ENCODE measurements at places on chromosomes 11 and 22.
A peak's percentile ranks its signal among the peaks of the same experiment; 100 is the strongest.

GRCh38 chr11:117413616-117414015 is 86.0 kb downstream of the CEP164 start:
- DNase-seq: no peak

DNA sequence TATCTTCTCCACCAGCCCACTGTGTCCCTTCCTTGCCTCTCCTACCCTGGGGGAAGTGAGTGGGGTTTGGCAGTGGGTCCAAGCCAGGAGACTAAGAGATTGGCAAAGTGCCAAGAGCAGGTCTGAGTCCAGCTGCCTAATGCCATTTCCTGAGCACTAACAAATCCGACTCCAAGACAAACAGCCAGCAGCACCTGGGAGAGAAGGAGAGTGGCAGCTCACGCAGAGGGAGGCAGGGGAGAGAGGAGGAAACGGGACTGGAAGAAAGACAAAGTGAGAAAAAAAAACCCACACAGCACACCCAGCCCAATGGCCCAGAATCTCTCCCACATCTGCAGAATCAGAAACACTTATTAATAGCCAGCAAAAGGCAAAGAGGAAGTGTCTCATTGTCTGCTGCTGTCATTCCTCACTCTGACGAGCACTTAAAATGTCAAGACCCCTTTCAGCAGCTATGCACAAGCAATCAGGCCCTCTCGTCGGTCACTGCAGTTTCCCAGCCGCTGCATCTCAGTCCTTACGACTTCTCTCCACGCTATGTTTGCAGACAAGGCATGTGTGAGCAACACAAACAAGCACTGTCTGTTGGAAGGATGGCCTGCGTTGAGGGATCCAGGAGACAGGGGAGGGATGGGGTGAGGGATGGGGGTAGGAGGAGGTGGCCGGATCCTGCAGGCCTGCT is 558.4 kb upstream of the CADM1 start:
- DNase-seq: peak; percentile 92

GRCh38 chr11:46306296-46306853 is 28.9 kb downstream of the CREB3L1 start:
- no peak for DNase-seq

DNA sequence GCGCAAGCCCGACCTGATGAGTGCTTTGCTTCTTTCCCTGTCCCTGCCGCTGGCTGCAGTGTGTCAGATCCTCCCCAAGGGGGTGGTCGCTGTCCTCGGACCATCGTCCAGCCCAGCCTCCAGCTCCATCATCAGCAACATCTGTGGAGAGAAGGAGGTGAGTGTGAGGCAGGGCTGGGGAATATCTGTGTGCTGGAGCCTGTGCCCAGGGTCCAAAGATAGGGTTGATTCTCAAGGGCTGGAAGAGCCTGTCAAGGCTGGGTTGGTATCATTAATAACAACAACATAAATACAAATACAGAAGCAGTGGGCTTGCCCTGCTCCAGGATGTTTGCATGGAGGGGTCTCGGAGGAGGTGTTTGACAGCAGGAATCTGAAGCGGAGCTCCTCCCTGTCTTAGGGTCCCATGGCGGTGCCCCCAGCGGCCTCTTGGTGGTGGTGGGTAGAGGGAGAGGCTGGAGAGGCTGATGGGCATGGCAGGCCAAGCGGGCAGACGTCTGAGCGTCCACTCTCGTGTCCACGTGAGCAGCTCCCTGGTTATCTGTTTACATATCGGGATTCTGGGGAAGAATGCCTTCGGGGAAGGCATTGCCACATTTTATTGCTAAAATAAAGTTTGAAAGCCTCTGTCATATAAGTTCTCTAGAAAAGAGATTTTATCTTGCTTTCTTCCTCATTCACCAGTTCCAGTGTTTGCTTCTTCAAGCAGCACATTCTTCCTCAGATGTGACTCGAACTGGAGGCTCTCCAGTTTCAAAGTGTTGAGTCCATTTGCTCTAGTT is 208.4 kb upstream of the TBCEL start:
- no peak for DNase-seq

- no peak for DNase-seq
Measured at GRCh38 chr11:32953700-32954099, 61.1 kb downstream of the QSER1 start.

GRCh38 chr22:46761017-46761416 is 1.4 kb upstream of the TBC1D22A start:
- no peak for DNase-seq

- DNase-seq: peak; percentile 97
Measured at GRCh38 chr22:46069521-46070214, 80.7 kb upstream of the PPARA start.

DNA sequence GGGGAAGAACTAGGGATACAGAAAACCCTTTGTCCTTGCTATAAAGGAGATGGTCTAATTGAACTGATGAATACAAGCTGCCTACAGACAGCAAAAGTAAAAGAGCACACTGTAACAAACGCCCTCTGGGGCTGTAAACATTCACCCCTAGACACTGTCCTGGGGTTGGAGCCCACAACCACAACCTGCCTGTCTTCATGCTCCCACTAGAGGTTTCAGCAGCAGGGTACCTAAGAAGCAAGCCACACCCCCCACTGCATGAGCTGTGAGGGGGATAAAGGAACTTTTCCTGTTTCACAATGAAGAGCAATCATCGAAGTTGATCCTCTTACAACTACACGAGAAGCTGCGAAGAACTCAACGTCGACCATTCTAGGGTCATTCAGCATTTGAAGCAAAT is 90.5 kb upstream of the LUZP2 start:
- DNase-seq: no peak

GRCh38 chr11:12784987-12785386 is 110.8 kb downstream of the TEAD1 start:
- DNase-seq: no peak

GRCh38 chr11:1834779-1835670 is at the start of gene SYT8:
TSS of gene SYT8 (plus strand) at chr11:1834990. CDS start at chr11:1835106, 116 bp downstream.
- DNase-seq: no peak

DNA sequence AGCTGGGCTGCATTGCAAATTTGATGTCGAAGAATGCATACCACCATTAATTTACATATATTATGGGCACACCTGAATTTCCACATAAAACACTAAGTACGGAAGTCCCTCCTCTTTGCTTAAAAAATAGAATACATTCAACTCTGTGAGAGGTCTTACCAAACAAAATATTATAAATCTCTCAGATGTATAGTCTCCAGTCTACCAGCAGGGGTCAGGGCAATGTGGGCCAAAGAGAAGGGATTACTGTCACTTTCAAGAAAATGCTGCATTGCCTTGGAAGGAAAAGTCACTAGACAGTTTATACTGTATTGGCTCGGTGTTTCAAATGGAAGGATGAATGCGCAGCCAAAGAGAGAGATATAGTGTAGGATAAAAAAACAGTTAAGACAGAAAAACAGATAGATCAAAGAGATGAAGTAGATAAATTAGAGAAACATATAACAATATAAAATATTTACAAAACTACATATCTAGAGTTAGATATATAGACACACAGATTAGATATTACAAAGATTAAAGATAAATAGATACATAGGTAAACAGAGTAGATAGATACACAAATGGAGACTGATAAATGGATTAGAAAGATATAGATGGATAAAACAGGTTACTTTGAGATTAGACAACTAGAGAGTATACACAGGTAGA is 20.9 kb downstream of the SERGEF start:
- peak; percentile 38 for DNase-seq

- DNase-seq: no peak
Measured at GRCh38 chr11:126673319-126673718, 317.8 kb downstream of the ST3GAL4 start.

DNA sequence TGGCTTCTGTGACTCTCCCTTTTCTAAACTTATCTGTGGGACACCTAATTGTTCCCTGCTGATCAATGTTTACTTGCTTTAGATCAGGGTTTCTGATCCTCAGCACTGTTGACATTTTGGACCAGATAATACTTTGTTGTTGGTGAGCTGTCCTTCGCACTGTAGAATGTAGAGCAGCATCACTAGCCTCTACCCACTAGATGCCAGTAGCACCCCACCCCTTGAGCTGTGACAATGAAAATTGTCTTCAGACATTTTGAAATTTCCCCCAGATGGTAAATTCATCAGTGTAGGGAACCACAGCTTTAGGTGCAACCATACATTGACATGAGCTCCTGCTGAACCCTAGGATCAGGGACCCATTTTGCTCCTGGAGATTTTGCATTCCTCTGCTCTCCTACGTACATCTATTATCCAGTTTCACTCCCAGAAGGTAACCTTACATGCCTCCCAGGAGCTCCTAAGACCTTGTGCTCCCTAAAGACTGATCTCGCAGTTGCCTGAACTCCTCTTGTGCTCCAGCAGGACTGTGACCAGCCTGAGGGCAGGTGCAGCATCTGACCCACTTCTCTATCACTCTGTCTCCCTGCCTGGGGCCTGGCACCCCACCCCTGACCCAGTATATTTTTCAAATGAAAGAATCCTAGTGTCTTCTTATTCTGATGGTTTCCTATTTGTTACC is 107.8 kb downstream of the FAR1 start:
- DNase-seq: no peak

GRCh38 chr22:17674152-17674551 is 35.6 kb downstream of the BCL2L13 start:
- DNase-seq: no peak

- DNase-seq: no peak
Measured at GRCh38 chr22:40525250-40525884, 111.2 kb downstream of the MRTFA start.

DNA sequence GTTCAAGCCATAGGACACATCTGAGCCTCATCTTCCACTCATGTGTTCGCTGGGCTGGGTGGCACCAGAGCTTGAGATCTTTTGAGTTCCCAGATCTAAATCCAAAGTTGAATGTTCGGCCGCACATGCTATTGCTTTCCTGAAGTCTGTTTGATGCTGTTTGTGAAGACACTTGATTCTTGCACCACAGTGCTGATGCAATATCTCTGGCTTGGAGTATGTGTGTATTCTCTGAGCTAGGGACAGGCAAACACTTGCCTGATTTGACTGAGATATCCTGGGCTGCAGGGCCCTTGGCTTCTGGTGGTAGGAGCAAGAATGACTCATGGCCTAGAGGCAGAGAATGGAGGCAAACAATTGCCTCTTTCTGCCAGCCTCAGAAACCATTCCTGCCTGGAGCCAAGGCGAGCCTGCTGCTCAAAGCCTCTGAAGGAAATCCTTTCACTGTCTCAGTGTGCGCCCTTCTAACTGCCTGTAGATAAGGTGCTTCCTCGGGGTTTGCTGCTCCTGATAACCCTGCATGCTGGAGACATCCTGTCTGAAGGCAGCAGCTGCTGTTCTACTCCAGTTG is 73.0 kb downstream of the CYB5R2 start:
- DNase-seq: no peak

DNA sequence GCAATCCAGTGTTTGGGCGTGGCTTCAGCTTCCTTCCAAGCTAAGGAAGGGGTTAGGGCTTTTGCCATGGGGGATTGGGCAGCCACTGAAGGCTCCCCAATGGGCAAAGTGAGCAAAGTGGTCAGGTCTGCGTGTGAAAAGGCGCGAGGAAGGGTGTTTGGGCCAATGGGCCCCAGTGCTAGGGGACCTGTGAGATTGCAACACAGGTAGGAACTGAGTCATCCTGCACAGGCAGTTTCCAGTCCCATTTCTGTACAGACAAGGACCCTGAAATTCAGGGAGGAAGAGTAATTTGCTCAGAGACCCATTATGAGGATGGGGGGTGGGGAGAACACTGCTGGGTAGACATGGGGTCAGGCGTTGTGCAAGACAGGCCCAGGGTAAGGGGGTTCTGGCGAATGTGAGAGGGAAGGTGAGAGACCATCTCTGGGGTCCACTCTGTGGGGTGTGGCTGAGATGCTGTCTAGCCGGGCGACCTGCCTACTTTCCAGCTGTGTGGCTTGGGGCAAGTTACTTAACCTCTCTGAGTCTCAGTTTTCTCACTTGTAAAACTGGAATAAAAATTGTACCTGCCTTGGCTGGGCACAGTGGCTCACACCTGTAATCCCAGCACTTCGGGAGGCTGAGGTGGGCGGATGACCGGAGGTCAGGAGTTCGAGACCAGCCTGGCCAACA is 7.3 kb downstream of the CCDC88B start:
- DNase-seq: no peak

DNA sequence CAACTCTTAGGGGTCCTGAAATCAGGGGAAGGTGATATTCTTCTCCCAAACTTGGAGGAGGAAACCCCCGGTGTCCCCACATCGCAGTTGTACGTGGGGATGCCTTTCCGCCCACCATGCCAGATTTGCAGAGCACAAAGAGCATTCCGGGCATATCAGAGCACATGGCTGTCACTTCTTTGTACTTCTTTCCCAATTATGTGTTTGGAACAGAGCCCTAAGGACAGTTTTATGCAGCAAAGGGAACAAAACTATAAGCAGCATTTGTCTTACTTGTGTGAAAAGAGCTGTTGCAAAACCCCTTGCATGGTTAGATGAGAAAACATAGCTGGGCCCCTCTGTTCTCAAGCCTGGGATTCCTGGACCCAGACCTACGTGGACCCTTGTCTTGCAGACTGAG is 41.2 kb downstream of the NTM start:
- DNase-seq: no peak

DNA sequence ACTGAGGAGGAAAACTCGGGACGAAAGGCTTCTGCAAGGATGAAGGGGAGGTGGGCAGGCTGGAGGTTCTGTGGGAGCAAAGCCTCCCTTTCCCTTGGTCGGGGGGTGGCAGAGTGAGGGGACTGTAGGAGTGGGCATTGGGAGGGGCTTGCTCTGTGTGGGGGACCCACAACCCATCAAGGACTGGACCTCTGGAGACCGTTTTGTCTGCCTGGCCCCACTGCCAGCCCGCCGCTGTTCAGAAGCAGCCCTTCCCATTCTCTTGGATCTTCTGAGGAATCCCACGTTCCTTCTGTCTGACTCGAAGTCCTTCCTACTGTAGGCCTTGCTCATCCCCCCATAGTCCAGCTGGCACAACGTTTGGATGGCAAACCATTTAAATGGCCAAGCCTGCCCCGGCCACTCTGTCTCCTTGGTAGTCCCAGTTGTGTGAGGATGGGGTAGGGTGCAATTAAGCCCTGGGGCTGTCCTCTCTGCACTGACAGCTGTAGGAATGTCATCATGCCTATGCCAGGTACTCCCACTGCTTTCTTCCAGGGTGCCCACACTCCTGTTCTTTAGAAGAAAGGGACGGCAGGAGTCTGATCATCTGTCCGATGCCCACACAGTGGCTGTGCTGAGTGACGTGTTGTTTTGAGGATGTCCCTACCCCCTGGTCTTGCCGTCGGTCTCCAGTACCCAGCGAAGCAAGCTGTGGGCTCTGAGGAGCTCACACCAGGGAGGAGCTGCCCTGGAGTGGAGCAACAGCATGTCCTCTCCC is 17.0 kb upstream of the NECTIN1 start:
- DNase-seq: no peak

- DNase-seq: no peak
Measured at GRCh38 chr11:27409742-27410141, 46.7 kb upstream of the CCDC34 start.

DNA sequence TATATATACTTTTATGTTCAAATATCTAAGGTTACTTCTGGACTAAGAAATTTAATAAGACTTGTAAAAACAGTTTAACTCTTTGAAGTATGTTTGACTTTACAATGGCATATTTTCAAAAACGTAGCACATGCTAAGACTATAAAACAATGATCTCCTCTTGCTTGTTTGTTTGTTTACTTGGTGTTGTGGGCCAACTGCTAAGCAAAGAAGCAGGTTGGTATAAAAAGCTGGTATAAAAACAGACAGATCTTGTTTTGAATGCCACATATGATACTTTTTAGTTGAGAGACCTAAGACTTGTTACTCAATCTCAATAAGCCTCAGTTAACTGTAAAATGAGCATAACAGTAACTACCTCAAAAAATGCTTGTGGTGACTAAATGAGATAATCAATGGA is 1206.3 kb downstream of the LRRC4C start:
- DNase-seq: no peak

- no peak for DNase-seq
Measured at GRCh38 chr11:45761659-45762058, 43.3 kb upstream of the SLC35C1 start.
